ENCODE measurements at places on chromosomes 7 and 10.

GRCh38 chr10:121098751-121099150, 247.6 kb downstream of the WDR11 start:
- no peak for DNase-seq

- no peak for DNase-seq
Observed at GRCh38 chr10:121754666-121755065, 156.4 kb upstream of the FGFR2 start.

- DNase-seq: no peak
Observed at GRCh38 chr7:139651914-139652313, 125.9 kb downstream of the HIPK2 start.

DNA sequence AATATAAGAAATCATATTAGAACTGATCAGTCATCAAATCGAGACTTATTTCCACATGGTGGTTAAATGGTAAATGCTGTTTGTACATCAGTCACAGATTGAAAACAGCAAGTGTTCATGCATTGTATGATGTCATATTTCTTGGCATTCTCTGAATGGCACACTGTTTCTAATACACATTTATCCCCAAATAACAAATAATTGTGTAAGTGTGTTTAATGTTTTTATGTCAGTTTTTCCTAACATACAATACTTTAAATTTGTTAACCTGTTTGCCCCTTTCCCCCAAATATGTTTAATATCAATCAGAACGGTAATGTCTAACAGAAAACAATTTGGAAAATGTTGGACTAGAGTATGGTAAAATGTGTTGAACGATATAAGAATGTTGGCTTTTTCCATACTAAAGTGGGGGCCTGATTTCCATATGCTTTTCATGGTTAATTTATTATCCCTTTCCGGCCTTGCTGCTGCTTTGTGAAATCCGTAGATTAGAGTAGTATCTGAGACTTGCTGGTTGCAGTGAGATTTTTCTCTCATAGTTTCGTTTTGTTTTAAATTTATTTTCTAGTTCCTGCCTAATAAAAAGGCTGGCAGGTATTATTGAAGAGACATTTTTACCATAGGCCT, 23.7 kb downstream of the RAB18 start:
- DNase-seq: no peak

DNA sequence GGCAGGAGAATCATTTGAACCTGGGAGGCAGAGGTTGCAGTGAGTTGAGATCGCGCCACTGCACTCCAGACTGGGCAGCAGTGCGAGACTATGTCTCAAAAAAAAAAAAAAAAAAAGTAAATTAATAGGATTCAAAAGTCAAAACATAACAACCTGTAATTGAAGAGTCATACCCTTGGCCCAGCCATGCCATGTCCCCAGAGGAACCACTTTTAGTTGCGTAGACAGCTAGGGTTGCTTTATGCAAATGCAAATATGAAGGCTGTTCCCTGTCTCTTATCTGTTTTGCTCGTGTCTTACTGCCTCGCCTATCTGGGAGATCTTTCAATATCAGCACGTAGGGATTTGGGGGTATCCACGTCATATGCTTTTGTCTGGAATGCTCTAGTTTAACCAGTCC, 73.1 kb downstream of the PRKAG2 start:
- DNase-seq: no peak

GRCh38 chr7:53437336-53437735, 401.9 kb downstream of the POM121L12 start:
- DNase-seq: no peak

DNA sequence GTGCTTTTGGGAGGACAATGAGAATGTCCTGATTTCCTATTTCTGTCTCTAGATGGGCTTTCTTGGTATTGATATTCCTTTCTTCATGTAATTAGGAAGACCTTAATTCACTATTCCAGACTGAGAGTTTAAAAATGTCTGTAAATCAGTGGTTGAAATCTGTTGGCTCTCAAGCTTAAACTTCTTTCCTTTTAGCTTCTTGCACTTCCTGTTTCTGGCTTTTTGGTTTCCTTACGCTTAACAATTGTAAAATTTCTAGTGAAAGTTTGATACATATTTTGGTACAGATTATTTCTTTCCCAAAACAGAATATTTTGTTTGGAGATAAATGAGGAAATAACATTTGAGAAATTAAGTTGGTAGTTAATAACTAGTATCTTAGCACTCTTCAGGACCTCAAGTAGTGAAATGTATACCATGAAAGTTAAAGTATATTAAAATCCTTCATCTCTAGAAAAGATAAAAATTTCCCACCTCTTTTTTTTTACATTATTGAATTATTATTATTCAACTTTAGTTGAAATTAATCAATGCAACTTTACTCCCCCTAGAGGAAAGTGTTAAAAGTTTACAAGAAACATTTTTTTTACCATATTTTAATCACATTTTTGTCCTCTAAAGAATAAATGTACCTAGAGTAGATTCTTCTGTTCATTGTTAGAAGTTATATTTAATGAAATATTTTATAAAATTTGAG, 137.2 kb downstream of the PHTF2 start:
- no peak for DNase-seq

- DNase-seq: peak; percentile 38
Observed at GRCh38 chr10:28047061-28047460, 48.2 kb upstream of the ODAD2 start.

DNA sequence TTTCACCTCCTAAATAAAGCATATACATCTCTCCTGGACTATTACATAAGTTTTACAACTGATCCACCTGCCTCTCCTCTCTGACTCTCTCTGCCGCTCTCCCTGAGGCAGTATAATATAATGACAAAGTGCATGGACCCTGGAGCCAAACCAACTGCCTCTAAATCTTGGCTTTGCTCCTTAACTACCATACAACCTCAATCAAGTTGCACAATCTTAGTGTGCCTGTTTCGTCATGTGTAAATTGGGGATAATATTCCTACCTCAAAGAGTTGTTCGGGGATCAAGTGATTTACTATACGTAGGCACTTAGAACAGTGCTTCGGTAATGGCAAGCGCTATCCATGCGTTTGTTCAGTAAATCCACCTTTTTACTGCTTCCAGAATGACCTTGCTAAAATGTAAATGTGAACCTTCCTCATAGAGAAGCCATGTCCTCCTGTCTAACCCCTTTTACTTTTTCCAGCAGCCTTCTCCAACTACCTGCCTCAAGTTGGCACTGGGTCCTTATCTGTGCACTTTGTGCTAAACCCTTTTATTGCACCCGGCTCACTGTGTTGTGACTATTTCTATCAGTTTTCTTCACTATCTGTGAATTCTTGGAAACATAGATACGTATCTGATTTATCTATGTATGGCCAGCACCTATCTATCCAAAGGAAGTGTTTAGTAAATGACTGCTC, 30.6 kb upstream of the DLD start:
- DNase-seq: no peak

GRCh38 chr7:34104115-34104514, 198.8 kb downstream of the BMPER start:
- DNase-seq: no peak

DNA sequence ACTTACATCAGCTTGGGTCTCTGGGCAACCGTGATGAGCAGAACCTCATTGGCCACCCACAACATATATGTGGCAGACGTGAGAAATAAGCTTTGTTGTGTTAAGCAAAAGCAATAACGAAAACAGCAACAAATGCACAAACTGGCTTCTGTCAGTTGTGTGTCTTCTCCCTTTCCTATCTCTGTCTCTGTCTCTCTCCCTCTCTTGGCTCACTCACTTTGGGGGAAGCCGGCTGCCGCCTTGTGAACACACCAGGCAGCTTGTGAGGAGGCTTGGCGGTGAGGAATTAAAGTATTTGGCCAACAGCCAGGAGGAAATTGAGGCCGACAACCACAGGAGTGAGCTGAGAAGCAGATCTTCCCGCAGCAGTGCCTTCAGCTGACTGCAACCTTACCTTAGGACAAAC, 21.9 kb upstream of the CDCA7L start:
- DNase-seq: peak; percentile 48

DNA sequence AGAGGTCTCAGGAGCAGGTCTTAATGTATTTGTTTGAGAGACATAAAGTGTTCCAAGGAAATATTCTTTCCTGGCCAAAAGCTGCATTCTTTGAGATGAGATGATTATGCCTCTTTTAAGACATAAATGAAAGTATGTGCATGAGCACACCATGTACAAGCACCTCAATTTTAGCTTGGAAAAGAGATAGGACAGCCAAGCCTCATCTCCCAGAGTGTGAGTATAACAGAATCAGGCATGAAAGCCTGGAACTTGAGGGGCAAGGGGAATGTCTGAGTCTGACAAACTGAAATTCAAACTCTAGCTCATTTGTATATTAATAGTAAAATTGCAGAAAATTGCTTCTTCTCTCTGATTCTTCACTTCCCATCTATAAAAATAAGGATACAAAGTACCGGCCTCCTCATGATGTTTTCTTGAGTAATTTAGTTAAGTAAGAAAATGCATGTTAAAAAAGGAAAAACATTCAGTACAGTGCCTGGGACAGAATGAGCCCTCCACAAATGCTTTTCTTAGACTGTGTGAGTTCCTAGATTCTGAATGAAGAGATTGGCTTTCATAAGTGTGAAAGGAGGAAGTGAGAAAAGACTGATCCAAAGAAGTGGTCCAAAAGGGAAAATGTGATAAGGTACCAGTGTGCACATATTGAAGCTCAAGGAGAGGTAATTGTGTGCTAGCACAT, 1260.9 kb upstream of the SORCS1 start:
- no peak for DNase-seq

DNA sequence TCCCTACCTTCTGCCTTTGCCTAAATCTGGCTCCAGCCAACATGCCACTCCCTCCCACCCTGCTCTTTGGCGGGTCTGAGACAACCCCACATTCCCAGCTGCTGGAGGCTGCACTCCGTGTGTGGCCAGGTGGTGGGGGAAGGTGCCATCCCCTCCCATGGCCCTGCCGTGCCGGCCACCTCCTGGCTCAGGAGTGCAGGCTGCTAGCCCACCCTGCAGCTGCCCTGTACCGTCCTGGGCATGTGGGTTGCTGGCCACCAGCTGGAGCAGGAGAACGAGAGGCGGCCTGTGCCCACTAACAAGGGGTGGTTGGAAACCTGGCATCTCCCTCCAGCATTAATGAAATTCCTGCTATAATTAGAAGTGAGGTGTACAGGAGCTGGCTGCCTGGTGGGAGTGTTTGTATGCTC, 97.6 kb downstream of the ZMIZ1 start:
- DNase-seq: no peak

- DNase-seq: no peak
Observed at GRCh38 chr7:103855671-103856070, 133.8 kb downstream of the RELN start.

GRCh38 chr7:6205971-6206660, 66.3 kb downstream of the CYTH3 start:
- peak; percentile 68 for DNase-seq

DNA sequence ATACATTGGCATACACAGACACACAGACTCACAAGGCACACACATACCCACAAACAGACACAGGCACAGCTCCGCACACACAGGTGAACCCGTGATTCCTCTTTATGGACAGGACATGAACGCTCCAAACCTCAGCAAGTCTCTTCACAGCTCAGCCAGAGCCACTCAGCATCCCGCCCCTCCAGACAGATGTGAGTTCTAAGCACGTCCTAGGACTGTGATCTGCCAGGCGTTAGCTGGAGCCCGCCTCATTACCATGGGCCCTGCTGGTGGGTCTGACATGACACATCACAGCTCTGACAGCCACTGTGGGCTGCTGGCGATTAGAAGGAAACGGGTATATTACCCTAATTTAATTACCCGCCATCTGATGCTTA, 176.7 kb upstream of the PPP2R2D start:
- no peak for DNase-seq

DNA sequence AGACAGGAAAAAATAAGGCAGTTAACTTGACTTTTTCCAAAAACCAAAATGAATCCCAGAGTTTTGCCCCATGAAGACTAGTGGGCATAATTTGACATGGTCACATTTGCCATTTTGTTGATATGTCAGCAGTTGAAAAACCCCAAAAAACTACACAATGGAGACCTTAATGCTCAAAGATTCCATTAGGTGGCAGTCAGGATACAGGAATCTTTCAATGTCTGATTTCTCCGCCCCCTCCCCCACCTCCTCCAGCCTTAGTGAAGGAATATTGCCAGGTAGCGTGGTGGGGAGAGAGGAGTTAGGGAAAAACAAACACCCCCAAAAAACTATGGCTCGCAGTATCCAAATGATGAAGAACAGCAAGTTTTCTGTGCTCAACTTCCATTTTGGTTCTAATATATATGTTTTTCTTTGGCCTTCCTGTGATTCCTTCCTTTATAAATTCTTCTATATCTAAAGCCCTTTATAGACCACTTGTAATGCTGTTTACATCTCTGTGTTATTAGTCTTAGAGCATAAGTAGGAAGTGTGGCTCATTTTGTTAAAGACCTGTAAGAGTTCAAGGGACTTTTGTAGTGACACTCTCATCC, 6.7 kb upstream of the SMNDC1 start:
- peak; percentile 63 for DNase-seq

DNA sequence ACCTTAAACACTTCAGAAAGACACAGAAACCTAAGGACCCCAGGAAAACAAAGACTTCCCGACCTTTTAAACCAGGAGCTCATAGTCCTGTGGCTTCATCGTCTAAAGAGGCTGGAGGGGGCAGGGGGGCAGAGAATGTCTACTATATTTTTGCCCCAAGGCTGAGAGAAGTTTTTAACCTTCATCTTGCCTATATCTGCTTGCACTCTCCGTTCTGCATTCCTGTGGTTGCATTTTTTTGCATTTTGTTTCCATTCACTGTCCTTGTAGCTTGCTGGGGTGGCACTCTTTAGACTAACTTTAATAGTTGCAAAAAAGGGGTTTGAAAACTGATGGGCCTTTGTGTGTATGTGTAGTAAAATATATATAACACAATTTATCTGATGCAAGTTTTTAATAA, 23.7 kb downstream of the PRKAR2B start:
- DNase-seq: peak; percentile 49

GRCh38 chr10:113269333-113269732, 283.5 kb upstream of the HABP2 start:
- no peak for DNase-seq

GRCh38 chr10:178208-178607, 43.0 kb downstream of the ZMYND11 start:
- DNase-seq: peak; percentile 37

GRCh38 chr10:10330418-10330817, 687.3 kb upstream of the CELF2 start:
- DNase-seq: peak; percentile 72

DNA sequence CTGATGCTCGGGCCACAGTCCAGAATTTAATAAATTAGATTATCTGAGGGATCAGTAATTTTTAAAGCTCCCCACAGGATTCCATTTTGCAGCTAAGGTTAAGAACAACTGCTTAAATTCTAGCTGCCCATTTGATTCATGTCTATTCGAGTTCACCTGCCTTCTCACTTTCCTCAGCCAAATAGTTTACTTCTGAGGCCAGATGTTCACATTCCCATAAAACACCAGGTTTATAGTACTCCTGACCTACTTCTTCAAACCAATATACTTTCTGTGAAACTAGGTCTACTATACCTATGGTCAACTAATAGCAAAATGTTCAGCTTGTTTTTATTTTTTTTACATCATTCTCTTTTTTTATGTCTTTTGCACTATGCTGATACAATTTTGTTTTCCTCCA, 86.3 kb downstream of the GPR158 start:
- no peak for DNase-seq

All from fibroblast of skin of scalp (primary cell).